ENCODE measurements at places on chromosomes 5 and 9. TPM values are rescaled to one million over a fixed set of nuclear protein-coding genes. Genes with fewer than 3 reads are reported as not detected.

PCSK1 gene
- not detected for total RNA-seq

MAP1B gene
- total RNA-seq = 210 TPM

NOXA1 gene
- total RNA-seq = 0.51 TPM

DRD1 gene
- not detected for total RNA-seq

ARL14EPL gene
- not detected for total RNA-seq

ZNF300 gene
- 2.7 TPM for total RNA-seq

MEF2C gene
- 3.6 TPM for total RNA-seq

ZFP37 gene
- 1.8 TPM for total RNA-seq

SLC6A3 gene
- not detected for total RNA-seq

DNA sequence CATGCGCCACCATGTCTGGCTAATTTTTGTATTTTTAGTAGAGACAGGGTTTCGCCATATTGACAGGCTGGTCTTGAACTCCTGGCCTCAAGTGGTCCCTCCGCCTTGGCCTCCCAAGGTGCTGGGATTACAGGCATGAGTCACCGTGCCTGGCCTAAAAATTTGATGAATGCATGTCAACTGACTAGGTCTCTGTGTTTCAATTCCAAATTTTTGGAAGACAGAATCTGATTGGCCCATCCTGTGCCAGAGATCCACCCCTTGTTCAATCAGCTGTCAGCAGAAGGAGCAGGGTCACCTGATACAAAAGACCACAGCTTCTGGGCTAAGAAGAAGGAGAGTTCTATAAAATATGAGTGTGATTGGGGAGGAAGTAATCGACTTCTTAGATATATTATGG is 43.5 kb upstream of the COL15A1 start:
- no peak for DNase-seq

DNA sequence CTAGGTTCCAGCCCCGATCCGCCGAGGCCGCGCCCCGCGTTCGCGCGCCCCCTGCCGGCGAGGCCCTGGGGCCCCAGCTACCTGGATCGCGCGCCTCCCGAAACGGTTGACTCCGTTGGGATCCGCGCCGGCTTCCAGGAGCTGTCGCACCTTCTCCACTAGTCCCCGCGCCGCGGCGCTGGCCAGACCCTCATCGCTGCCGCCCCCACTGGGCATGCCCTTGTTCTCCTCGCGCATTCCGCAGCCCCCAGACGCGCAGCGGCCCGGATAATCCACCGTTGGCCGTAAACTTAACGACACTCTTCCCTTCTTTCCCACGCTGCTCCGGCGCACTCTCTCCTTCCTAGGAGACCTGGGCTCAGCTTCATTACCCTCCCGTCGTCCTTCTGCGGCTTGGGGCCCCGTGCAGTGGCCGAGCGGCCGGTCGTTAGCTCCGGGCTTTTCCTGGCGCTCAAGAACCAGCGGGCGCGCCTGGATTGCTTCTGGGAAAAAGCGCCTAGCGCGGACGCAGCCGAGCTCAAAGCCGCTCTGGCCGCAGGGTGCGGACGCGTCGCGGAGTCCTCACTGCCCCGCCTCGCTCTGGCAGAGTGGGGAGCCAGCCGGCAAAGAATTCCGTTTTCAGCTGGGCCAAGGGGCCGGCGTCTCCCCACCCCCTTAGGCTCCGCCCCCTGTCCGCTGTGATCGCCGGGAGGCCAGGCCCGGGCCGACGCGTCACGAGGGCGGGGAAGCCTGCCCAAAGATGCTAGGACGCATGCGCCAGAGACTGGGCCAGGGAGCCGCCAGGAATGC is at the start of gene CDKN2B:
Gene CDKN2B (minus strand): TSS at position 589 of the 789 bp plus-strand sequence. CDS start 352 bp downstream, at position 237.
- DNase-seq = peak; percentile 97

DNA sequence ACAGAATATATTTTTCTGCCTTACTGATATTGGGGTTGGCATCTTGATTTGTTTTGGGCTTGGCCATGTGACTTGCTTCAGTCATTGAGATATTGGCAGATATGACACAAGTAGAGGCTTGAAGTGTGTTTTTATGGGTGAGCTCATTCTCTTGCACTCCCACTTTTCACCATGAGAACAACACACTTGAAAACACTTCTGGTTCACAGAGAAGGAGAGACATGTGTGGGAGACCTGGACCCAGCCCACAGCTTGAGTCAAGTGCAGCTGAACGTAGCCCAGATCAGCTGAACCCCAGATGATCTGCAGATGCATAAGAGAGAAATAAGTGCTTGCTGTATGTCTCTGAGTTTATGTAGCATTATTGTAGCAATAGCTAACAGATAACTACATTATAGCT is 155.4 kb downstream of the SEMA6A start:
- no peak for DNase-seq

GRCh38 chr5:169339869-169340268 is 38.9 kb upstream of the SLIT3 start:
- no peak for DNase-seq

- DNase-seq = peak; percentile 96
Measured at GRCh38 chr5:77893225-77893860, 117.2 kb upstream of the TBCA start.

DNA sequence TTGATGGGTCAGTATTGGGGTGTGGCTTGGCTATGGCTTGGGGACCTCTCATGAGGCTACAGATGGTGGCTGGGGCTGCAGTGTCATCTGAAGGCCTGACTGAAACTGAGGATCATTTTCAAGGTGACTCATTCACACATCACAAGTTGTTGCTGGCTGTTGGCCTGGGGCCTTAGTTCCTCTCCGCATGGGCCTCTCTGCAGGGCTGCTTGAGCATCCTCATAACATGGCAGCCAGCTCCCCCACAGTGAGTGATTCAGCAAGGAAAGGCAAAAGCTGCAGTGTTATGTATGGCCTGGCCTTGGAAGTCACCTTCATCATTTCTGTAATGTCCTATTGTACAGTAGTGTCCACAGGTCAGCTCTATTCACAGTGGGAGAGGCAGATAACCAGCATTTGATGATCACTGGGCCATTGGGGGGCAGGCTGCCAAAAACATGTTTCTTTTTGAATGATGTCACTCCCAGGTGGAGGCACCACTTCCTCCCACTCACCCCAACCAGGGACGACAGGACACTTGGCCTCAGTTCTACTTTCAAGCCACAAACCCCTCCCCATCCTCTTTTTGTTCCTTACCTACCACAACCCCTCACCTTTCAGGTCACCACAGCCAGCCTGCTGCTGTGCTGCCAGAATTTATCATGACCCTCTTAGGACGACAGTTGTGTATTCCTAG is 14.4 kb downstream of the FGD3 start:
- no peak for DNase-seq

- DNase-seq = peak; percentile 15
Measured at GRCh38 chr9:74953235-74953751, 581 bp upstream of the C9orf40 start.

- DNase-seq = no peak
Measured at GRCh38 chr5:150778088-150778516, 455 bp upstream of the SMIM3 start.

GRCh38 chr5:168481330-168481788 is 4.9 kb upstream of the RARS1 start:
- DNase-seq = no peak

DNA sequence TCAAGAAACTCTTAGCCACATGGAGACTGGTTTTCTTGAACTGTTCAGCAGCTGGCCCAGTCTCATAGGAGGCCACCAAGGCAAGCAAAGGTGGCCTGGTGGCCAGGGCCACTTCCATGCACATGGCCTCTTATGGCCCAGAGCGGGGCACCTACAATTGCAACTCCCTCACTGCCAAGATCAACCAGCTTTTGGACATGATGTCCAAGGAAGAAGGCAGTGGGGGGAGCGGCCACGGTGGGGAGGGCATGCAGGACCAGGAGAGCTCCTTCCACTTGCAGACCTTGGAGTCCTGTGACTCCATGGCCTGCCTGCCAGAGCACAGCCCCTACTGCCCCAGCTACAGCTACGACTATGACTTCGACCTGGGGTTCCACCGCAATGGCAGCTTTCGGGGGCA is 398.9 kb upstream of the PTPRD start:
- DNase-seq = no peak

- DNase-seq = no peak
Measured at GRCh38 chr5:166906991-166907713, 1384.3 kb upstream of the WWC1 start.

DNA sequence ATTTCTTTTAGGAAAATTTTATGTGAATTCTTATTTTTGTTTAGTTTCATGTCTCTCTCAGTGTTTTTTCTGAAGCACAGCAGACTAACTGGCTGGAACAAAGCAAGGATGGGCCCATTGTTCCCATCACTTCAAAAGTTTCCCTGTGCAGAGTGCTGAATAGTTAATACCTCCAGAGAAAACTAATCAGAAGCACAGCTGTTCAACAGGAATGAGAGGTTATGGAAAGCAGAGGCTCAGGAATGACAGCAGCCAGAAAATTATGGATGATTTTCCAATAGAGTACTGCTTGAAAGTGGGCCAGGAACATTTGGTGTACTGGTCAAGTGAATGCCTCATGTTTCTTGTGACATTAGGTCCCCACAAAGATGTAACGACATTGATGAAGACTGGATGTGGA is 173.0 kb upstream of the TARS1 start:
- DNase-seq = no peak

DNA sequence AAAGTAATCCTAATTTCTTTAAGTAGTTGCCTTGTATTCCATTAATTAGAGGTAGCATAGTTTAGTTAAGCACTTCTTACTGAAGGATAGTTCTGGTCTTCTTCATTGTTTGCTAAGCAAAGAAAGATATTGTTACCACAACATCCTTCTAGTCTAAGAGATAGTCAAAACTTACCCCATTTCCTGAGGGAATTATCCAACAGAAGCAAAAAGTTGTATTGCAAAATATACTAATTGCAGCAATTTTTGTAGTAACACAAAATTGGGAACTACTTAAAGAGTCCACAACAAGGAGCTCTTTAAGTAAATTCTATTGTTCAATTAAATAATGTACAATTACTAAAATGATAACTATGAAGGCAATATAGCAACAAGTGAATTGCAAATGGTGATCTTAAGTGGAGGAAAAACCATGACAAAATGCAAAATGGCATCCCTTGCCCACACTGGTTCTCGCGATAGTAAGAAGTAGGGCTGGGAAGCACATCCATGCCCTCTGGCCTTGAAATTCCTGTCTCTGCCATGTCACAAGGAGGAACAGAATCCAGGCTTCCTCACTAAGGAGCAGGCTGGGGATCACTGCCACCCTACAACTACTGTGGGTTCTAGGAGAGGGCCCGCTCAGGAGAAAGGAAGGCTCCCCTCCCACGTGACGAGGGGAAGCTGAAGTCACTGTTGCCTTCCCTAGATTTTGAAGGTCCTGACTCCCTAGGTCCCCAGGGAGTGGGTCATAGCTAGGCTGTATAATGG is 23.3 kb upstream of the MEGF9 start:
- DNase-seq = no peak

GRCh38 chr9:31119890-31120454 is 1264.5 kb upstream of the ACO1 start:
- no peak for DNase-seq

DNA sequence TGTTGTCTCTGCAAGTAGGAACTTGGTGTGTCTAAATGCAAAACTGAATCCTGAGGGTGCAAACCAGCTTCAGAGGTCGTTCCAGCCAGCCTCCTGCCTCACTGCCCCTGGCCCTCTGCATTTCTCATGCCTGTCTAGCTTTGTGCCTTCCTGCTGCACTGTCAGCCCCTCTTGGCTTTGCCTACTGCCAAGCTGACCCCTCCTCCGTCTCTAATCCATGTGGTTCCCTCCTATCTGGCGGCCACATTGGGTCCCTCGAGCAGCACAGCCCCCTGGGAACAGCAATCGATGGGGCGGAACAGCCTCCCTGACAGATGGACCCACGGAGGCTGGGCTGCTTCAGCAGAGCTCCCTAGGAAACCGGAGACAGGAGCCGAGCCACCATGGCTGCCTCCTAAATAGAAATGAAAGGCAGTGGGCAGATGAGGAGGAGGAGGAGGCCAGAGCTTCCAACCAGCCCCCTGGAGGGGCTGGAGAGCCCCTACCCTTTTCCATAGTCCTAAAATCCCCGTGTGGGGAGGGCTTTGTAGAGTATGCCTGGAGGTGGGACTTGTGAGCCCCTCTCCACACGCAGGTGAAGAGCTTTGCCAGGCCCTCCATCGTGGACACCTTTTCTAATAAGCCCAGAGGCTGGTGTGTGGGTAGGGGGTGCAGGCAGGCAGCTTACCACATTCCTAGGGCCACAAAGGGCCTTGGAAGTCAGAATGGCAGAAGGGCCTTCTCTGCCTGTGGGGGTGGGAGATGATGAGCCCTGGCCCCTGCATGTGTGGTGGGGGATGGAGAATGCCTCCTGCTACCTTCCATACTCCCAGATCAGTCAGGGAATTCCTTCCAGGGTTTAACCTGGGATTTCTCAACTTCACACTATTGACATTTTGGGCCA is 9.2 kb upstream of the CXXC5 start:
- no peak for DNase-seq

GRCh38 chr5:176692839-176693476 is 45.7 kb downstream of the TSPAN17 start:
- no peak for DNase-seq

DNA sequence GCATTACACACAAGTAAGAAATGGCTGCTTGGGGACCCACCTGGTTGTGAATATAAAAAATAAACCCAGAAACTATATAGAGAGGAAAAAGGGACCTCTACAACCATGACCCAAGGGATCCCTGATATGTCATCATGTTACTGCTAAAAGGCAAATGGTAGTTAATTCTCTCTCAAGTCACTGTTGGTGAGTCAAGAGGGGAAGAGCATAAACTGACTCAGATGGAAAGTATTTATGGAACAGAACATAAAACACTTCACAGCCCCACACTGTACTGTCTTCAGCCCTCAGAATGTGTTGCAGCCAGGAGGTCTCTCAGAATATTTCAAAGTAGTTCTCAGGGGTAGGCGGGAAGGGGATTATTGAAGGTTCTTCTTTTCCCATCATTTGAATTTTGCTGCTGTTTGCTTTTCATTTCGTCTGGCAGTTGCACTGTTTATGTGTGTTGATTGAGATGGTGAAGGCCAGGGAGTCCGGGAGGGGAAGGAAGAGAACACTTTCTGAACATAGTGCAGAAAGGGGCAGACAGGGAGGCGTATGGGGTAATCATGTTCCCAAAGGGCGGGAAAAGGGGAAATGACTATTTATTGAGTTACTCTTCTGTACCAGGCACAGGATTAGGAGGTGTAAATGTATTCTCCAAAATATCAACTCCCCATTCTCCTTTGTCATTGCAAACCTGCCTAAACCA is 85.5 kb downstream of the TEK start:
- peak; percentile 80 for DNase-seq

DNA sequence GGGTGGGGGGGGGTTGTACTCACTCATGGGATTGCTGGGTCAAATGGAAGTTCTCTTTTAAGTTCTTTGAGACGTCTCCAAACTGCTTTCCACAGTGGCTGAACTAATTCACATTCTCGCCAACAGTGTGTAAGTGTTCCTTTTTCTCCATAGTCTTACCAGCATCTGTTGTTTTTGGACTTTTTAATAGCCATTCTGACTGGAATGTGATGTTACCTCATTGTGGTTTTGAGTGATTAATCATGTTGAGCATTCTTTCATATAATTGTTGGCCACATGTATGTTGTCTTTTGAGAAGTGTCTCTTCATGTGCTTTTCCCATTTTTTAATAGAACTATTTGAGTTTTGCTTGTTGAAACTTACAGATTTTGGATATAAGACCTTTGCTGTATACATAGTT is 94.9 kb upstream of the PLPPR1 start:
- DNase-seq = peak; percentile 4
